Esophagus squamous epithelium (tissue), 5 donors: ENCODE measurements at places on chromosomes 7 and 10.

GRCh38 chr10:63603709-63604445 is 82.7 kb downstream of the REEP3 start:
- no peaks in the 10 kb centered on the region for H3K4me1 ChIP-seq
- DNase-seq, result no peak
- no peak overlapping the region for H3K27ac ChIP-seq
- H3K4me3 ChIP-seq, result no peak overlapping the region
- H3K36me3 ChIP-seq, result peaks cover 21% of the 10 kb centered on the region

DNA sequence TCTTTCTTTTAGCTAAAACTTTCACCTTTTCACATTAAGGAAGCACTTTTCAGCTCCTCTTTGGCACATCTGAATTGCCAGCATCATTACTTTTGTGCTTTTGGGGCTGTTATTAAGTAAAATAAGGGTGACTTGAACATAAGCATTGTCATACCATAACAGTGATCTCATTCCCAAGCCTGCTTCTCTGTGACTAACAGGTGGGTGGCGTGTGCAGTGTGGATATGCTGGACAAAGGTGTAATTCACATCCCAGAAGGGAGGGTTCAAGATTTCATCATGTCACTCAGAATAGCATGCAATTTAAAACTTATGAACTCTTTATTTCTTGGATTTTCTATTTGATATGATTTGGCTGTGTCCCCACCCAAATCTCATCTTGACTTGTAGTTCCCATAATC is 517.4 kb upstream of the MKI67 start:
- no peak for DNase-seq
- no peak overlapping the region for H3K27ac ChIP-seq
- H3K4me1 ChIP-seq, result no peaks in the 10 kb centered on the region
- no peaks in the 10 kb centered on the region for H3K36me3 ChIP-seq

DNA sequence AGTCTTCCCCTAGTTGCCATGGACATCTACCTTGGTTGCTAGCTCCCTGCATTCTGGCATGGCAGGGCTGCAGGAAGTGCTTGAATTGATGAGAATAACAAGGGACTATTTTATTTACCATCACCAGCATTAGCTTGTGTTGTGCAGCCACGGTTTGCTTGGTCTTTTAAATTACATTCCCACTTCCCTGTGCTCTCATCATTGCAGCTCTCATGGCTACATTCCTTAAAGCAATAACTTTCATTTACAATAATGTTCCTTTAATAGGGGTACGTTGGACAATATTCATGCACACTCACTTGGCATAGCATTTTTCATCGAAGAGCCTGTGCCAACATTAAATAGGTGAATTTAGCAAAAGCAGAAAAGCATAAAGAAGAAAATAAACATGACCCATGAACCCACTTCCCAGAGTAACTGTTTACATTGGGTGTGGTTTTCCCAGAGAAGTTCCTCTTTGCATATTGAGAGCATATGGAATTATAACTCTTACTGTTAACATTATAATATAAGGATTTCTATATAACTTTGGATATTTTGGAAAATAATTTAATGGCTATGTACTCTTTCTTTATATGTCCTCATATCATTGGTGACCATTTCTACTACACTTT is 113.2 kb upstream of the VWC2 start:
- H3K27ac ChIP-seq, result no peak overlapping the region
- H3K27me3 ChIP-seq, result no peaks in the 10 kb centered on the region
- H3K4me1 ChIP-seq, result no peaks in the 10 kb centered on the region
- DNase-seq, result no peak

GRCh38 chr7:20241194-20241910 is 24.2 kb upstream of the MACC1 start:
- H3K27me3 ChIP-seq, result no peaks in the 10 kb centered on the region
- H3K27ac ChIP-seq, result no peak overlapping the region
- H3K4me1 ChIP-seq, result peaks cover 16% of the 10 kb centered on the region
- no peak for DNase-seq

GRCh38 chr7:6136475-6136874 is 105.3 kb downstream of the ANKRD61 start:
- no peaks in the 10 kb centered on the region for H3K4me1 ChIP-seq
- DNase-seq, result no peak
- H3K4me3 ChIP-seq, result no peak overlapping the region
- H3K36me3 ChIP-seq, result no peaks in the 10 kb centered on the region
- no peak overlapping the region for H3K27ac ChIP-seq

DNA sequence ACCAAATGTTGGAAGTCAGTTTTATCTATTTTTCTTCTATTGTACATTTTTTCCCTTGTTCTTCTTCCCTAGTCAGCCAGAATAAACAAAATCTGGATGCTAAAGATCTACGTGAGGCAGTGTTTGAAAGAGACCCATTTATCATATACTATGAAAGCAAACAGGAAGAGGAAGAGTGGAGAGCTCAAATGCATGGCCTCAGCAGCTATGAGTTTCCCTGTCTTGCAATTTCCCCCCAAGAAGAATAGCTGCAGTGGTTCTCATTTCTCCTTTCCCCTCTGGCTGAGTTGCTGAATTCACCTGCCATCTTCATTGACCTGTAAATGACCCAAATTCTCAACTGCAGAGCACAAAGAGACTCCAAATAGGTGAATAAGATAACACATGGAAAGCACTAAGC is 347.1 kb upstream of the NRP1 start:
- H3K27me3 ChIP-seq, result no peaks in the 10 kb centered on the region
- no peaks in the 10 kb centered on the region for H3K36me3 ChIP-seq
- no peak for DNase-seq
- H3K4me1 ChIP-seq, result no peaks in the 10 kb centered on the region

- no peaks in the 10 kb centered on the region for H3K27me3 ChIP-seq
- no peak for DNase-seq
Measured at GRCh38 chr10:77504196-77504872, 133.3 kb downstream of the KCNMA1 start.

DNA sequence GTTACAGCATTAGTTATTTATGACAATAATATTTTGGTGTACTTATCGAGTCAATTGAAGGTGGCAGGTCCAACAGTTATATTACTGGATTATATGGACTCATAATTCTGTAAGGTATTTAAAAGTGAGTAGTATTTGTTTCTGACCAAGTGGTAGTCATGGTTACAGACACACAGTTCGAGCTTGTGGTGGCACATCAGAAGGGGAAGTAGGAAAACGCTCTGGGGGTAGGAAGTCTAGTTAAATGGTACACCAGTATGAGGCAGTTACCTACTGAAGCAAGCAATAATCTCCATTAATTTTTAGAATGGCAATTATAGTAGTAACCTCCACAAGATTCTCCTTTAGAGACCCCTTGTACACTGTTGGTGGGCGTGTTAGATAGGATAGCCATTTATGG is 541.2 kb downstream of the ETV1 start:
- no peaks in the 10 kb centered on the region for H3K4me1 ChIP-seq
- no peak overlapping the region for H3K27ac ChIP-seq
- H3K36me3 ChIP-seq, result no peaks in the 10 kb centered on the region
- no peak for DNase-seq
- no peaks in the 10 kb centered on the region for H3K27me3 ChIP-seq

DNA sequence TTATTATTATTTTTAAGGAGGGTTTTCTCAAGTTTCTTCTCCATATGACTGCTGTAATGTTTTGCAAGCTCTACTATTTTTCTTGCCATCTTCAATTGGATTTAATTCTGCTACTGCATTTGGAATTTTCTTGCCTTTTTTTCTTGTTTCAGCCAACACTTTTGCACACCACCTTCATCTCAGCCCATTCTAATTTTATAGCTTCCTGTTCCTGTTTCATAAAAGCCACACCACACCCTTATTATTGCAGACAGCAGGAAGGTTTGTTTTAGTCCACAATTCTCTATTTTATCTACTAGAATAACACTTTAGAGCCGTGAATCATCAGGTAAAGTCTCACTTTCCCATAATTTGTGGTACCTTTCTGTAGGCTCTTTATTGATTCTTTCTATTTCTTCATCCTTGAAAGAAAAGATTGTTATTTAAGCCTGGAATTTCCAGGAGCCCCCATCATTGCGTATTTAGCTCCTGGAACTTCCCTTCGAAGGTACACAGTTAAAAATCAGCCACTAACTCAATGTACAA is 209.3 kb upstream of the TBX20 start:
- no peaks in the 10 kb centered on the region for H3K27me3 ChIP-seq
- no peak overlapping the region for H3K4me3 ChIP-seq
- H3K36me3 ChIP-seq, result no peaks in the 10 kb centered on the region
- no peak overlapping the region for H3K27ac ChIP-seq

GRCh38 chr7:50962962-50963374 is 180.3 kb upstream of the GRB10 start:
- no peaks in the 10 kb centered on the region for H3K27me3 ChIP-seq
- H3K4me3 ChIP-seq, result no peak overlapping the region
- no peaks in the 10 kb centered on the region for H3K36me3 ChIP-seq
- DNase-seq, result no peak
- H3K27ac ChIP-seq, result no peak overlapping the region

DNA sequence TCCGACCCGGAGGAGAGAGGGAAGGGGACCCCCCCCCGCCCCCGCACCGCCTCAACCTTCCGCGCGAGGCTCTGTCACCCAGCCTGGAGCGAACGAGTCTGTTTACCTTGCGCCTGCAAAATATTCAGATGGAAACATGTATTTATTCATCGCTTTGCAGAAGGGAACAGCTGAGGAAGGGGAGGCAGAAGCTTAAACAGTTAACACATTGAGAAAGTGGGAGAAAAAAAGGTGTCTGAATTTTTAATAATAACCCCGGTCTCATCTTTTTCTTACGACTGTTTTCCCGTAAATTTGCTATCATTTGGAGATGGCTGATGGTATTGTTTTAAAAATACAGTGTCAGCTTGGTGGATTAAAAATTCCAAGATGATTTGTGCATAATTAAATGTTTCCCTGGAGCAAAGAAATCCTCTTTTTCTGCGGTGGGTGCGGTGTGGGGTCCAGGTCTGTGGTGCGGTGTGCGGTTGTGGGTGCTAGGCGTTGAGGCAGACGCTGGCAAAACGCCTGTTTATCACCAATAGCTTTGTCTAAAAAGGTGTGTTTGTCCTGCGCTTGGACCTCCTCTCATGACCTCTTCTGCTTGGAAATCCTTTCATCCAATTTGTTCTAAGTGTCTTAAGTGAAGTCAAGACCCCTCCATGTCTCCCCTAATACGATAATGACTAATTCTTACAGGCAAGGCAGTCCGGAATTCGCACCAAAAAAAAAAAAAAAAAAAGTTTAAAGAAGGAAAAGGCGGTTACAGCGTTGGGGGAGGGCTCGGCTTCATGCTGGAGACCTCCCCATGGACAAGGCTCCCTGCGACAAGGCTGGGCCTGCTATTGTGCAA is 1.6 kb downstream of the UNCX start:
- H3K4me3 ChIP-seq, result no peak overlapping the region
- peaks cover 67% of the 10 kb centered on the region for H3K27me3 ChIP-seq
- no peak overlapping the region for H3K27ac ChIP-seq
- H3K36me3 ChIP-seq, result no peaks in the 10 kb centered on the region
- no peak for DNase-seq

DNA sequence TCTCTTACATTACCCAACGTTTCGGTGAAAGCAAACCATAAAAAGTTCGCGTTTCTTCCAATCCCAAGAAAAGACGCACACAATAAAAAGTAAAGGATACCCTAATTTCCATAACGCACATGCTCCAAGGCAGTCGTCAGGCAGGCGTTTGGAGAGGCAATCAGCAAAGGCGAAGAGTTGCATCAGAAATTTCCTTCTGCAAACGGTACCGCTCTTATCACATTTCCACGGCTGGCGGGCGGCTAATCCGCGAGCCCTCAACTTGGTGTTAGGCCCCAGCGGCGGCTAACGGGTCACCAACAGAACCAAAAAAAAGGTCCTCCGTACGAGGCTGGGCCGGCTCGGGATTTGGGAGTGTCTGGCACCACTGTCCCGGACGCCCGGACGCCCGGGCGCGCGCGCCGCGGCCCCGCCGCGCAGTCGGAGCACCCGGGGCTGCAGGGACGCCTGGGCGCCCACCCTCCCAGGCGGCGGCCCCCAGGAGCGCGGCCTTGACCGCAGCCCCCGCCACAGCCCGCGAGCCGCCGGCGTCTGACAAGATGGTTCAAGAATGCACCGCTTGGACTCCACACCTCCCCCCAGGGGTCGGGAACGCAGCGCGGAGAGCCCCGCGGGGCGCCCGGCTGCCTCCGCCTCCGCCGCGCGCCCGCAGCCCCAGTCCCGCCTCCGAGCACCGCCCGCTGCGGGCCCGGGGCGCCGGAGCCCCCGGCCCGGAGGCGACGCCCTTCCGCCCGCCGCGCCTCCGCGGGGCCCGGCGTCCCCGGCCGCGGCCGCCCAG is 9.8 kb upstream of the GRB10 start:
- peak overlapping the region; percentile 75 for H3K27ac ChIP-seq
- no peaks in the 10 kb centered on the region for H3K4me1 ChIP-seq
- H3K4me3 ChIP-seq, result peak overlapping the region; percentile 41
- H3K36me3 ChIP-seq, result no peaks in the 10 kb centered on the region
- H3K27me3 ChIP-seq, result no peaks in the 10 kb centered on the region

- no peak overlapping the region for H3K4me3 ChIP-seq
- H3K27ac ChIP-seq, result no peak overlapping the region
- no peaks in the 10 kb centered on the region for H3K4me1 ChIP-seq
Measured at GRCh38 chr7:72386118-72386517, 26.0 kb downstream of the CALN1 start.

GRCh38 chr10:89248990-89249389 is 2.6 kb downstream of the LIPA start:
- H3K4me3 ChIP-seq, result no peak overlapping the region
- no peak for DNase-seq
- H3K27ac ChIP-seq, result no peak overlapping the region
- H3K36me3 ChIP-seq, result no peaks in the 10 kb centered on the region
- peaks cover 9% of the 10 kb centered on the region for H3K4me1 ChIP-seq
- no peaks in the 10 kb centered on the region for H3K27me3 ChIP-seq

DNA sequence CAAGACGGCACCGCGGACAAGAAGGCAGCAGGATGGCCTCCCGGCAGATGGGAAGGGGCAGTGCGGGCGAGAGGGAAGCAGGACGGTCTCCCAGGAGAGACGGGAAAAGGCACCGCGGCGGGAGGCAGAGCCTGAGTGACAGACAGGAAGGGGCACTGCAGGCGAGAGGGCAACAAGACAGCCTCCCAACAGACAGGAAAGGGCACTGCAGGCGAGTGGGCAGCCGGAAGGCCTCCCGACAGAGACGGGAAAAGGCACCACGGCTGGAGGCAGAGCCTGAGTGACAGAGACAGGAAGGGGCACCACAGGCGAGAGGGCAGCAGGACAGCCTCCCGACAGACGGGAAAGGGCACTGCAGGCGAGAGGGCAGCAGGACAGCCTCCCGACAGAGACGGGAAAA is 32.6 kb downstream of the ESYT2 start:
- no peaks in the 10 kb centered on the region for H3K4me1 ChIP-seq
- peaks cover 68% of the 10 kb centered on the region for H3K36me3 ChIP-seq
- DNase-seq, result no peak
- H3K4me3 ChIP-seq, result no peak overlapping the region
- no peaks in the 10 kb centered on the region for H3K27me3 ChIP-seq
- H3K27ac ChIP-seq, result no peak overlapping the region

DNA sequence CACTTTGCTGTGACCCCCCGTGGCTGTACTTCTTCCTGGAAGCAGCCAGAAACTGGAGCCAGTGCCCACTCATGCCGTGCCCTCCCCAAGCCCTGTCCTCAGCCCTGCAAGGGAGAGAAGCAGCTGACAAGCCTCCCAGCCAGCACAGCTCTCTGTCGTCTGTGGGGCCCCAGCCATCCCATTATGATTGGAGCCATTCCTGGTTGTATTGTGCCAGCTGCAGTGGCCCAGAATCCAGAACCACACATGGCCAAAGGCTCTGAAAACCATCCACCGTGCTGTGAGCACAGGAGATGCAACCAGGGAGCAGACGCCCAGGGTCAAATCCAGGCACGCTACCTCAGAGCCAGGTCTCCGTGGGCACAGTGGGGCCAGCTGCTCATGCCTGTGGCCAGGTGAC is 18.7 kb downstream of the GRID2IP start:
- H3K36me3 ChIP-seq, result no peaks in the 10 kb centered on the region
- peaks cover 11% of the 10 kb centered on the region for H3K27me3 ChIP-seq
- H3K27ac ChIP-seq, result no peak overlapping the region
